Stimulated activated CD8-positive, alpha-beta memory T cell treated with anti-CD3 and anti-CD28 coated beads, Interleukin-12 subunit alpha, Interleukin-12 subunit beta, amount 100 ng/mL, for 4 hours (primary cell): ENCODE measurements at places on chromosomes 6 and 20.

DNA sequence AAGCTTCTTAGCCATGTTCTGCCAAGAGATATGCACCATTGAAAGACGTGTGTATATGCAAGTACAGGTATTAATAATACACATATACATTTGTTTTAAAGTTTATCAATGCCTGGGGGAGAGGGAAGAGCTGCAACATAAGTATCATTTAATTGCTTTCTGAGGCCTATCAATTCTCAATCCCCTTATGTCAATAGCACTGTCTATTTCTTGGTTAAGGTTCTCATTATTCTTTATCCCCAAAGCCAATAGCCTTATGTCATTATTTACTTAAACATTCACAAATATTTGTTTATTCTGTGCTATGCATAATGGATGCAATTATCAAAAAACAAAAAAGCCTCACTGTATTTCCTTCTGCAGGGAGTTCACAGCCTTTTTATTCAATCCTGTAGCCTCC, 350.3 kb upstream of the KCNQ5 start:
- no peak for DNase-seq

DNA sequence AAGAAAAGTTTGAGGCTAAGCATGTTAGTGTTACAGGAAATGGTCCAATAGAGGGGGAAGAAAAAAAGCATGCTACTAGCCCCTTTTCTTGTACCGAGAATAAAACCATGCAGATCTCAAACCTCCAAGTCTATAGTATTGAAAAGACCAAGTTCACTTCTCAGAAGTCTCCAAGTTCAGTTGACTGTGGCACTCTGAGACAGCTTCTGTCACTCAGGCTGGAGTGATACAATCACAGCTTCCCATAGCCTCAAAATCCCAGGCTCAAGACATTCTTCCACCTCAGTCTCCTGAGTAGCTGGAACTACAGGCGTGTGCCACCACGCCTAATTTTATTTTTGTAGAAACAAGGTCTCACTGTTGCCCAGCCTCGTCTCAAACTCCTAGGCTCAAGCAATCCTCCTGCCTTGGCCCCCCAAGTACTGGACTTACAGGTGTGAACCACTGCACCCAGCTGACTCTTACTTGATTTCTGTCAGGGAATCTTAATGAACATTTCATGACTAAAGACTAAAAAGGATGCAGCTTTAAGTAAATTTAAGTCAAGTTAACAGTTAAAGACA, 16.2 kb downstream of the C6orf62 start:
- DNase-seq: no peak

DNA sequence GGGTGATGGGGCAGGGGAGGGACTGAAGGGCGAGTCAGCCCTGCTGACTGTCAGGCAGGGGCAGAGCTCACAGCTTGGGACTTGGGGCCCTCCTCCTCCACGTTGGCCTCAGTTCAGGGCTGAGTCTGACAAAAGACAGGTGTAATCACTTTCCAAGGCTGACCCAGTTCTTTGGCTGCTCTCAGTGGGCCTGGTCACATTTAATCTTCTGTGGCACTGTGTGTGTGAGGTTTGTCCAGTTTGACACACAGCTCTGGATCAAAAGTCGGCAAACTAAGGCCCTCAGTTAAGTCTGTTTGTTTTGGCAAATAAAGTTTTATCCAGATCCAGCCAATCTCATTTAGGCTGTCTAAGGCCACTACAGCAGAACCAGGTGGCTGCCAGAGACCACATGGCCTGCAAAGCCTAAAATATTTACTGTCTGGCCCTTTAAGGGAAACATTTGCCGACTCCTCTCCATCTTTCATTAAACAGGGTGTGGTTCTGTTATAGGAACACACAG, 5.1 kb upstream of the MAP1LC3A start:
- no peak for DNase-seq

DNA sequence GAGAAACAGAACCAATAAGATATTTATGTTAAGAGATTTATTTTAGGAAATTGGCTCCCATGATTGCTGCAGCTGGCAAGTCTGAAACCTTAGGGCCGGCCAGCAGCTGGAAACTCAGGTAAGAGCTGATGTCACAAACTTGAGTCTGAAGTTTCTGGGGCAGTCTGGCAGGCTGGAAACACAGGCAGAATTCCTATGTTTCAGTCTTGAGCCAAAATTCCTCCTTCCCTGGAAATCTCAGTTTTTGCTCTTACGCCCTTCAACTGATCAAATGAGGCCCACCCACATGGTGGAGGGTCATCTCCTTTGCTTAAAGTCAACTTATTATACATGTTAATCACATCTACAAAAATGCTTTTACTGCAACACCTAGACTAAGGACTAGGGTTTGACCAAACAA, 184.1 kb downstream of the SOD2 start:
- no peak for DNase-seq

GRCh38 chr6:114247101-114247500, 95.7 kb downstream of the HS3ST5 start:
- DNase-seq: no peak
